ENCODE measurements at places on chromosomes 4 and X.
A peak's percentile ranks its signal among the peaks of the same experiment; 100 is the strongest.

DNA sequence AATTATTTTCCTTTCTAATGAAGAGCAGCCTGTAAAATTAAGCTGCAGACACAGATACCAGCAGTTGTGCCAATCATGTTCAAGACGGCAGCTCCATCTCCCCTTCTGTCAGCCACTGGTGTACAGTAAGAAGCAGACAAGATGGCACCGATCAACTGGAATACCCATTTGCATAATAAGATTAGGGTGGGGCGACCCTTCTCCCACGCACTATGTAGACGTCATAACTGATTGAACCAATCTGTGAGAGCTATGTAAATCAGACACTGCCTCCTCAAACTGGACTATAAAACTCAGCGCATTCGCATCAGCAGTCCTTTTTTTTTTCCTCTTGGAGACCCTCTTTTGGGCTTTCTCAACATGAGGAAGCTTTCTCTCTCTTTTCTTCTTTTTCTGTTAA lies 40.4 kb upstream of the INTS6L start:
- DNase-seq = no peak

DNA sequence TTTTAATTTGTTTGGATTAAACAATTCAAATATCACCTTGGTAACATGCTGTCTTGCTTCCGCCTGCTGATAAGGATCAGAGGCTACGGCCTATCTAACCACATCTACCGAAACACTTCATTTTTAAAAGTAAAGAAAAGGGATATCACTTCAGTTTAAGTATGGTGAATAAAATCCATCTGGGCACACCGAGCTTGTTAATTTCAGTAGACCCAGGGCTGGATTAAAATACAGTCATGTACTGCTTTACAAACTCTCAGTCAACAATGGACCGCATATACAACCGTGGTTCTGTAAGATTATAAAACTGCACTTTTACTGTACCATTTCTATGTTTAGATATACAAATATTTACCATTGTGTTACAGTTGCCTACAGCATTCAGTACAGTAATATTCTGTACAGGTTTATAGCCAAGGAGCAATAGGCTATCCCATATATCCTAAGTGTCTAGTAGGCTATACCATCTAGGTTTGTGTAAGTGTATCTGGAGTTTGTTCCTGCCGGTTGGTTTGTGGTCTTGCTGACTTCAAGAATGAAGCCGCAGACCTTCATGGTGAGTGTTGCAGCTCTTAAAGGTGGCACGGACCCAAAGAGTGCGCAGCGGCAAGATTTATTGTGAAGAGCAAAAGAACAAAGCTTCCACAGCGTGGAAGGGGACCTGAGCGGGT lies 40.0 kb downstream of the SEPTIN11 start:
- no peak for DNase-seq

DNA sequence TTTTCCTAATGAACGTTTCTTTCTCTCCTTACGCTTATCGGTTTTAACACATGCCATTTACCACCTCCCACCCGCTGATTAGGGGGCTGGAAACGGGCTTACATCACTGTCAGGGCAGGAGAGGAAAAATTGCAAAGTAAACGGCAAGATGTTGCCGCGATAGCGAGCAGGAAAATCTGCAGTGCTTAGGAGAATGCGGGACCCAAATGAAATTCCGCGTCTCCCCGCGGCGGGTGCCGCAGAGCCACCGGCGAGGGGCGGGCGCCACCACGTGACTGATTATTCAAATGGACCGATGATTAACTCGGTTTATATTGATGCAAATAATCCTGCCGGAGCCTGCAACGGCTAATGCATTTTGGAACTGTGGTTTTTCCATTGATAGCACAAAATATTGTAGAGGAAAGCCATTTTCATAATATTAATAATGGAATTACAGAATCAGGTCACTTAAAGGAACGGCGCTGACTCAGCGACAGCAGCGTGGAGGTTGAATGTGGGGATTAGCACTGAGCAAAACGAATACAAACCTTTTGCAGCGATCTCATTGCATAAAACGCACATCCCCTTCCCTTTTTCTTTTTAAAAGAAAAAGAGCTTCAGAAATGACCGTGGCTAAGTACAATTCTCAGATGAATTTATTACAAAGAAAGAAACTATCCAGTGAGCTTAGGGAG lies 224.2 kb downstream of the STIM2 start:
- DNase-seq = peak; percentile 9

DNA sequence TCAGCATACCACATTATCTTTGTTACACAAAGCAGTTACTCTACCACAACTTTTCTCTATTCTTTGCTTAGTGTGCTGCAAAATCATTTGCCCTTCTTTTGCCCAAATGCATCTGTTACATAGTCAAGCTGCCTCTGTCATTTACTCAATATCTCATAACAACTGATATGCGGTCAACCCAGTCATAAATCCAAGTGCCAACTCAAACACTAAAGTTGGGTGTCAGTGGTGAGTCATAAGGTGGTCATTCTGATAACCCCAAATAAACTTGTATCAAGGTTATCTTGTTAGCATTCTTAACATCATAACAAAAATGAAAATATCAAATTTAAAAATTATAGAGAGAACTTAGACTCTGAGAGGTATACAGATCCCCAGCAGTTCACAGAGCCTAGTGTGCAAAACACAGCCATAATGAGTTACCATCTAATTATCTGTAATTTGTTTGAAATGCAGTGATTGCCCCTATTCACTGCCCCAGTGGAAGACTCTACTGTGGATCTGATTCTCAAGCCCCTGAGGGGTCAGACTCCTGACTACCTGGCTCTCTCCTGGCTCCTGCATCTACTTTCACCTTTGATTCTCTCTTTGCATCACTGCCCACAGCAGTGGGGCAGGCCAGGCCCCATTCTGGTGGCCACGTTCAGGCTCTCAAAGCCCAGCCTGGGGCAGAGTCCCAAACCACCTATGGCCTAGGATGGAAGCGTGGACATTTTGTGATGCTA lies 29.2 kb downstream of the TBC1D9 start:
- peak; percentile 82 for DNase-seq

All from fibroblast of the aortic adventitia (primary cell).